ENCODE measurements at places on chromosomes 2 and 18.
A peak's percentile ranks its signal among the peaks of the same experiment; 100 is the strongest.

DNA sequence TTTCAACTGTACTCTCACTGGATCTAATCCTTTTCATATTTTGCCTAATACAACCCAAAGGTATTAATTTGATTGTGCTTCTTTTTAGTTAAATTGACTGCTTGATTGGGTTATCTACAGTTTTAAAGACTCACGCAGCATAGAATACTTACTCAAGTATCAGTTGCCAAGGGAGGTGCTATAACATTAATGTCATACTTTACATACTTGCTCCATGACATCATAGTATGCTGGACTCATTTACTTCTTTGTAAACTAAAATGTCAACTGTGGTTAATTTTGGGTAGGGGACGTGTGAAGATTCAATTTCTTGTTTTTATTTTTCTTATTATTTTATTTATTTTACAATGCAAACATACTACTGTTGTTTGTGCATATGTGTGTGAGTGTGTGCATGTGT is 716.2 kb upstream of the VRK2 start:
- DNase-seq: no peak

- no peak for DNase-seq
Observed at GRCh38 chr2:62412347-62412742, 93.7 kb downstream of the TMEM17 start.

DNA sequence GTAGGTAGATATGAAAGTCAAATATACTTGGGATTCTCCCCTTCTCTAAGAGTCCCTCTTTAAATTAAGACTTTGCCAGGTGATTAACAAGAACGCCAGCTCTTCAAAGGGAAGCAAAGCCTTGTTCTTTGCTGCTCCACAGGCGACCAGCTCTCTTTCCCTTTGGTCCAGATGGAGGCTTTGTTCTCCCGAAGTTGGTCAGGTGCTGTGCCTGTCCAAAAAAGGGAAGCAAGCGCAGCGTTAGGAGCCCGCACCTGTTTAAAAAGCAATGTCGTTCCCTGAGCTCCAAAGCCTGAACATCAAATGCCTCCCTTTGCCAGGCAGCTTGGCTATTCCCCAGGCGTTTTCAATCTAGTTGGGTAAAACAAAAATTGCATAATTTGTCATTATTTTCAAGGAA is 1913.1 kb upstream of the PIK3C3 start:
- DNase-seq: no peak

GRCh38 chr2:62447411-62447810 is 58.6 kb downstream of the TMEM17 start:
- DNase-seq: no peak

GRCh38 chr2:105789745-105790460 is 45.2 kb downstream of the NCK2 start:
- DNase-seq: peak; percentile 48

DNA sequence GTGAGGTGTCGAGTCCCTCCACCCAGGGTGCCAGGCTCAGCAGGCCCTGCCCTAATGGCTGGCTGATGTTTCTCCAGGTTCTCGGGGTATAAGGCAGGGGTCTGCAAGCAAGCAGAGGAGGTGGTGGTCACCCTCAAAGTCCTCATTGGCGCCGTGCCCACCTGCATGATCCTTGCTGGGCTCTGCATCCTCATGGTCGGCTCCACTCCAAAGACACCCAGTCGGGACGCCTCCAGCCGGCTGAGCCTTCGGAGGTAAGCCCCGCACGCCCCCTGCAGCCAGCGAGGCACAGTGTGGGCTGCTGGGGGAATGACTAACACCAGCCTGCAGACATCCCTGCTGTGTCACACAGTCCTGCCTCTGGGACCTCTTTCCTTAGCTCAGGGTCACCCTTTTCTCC is 14.1 kb downstream of the MFSD2B start:
- no peak for DNase-seq

- no peak for DNase-seq
Observed at GRCh38 chr2:29527947-29528346, 393.4 kb downstream of the ALK start.

GRCh38 chr2:27887830-27888229 is 2.4 kb downstream of the RBKS start:
- no peak for DNase-seq

DNA sequence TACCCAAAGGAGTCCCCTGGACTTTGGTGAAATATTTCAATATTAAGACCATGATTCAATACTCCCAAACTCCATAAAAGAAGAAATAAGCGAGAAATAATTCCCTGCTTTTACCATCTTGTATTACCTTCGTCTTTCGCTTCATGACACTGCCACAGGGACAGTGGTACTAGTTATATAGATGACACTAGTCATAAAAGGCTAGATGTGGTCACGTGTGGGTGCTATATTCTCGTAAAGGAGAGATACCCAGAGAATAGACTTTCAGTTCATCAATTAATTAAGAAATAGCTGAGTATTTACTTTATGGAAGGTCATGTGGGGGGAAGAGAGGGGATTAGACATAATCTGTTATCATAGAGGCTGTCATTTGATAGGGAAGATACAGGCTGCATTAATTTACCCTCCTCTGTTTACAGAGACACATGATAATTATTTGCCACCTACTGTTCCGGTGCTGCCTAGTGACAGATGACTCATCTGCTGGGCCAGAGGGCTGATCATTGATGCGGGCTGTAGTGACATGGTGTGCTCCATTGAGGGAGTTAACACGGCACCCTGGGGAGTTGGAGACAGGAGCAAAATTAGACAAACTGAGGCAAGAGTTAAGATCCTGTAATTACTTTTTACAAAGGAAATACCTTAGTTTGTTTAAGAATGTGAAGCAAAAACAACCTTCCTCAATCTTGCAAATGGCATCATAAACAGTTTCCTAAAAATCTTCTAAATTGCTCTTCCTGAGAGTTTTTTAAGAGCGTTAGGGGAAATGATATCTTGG is 78.2 kb upstream of the ITGB6 start:
- no peak for DNase-seq

- no peak for DNase-seq
Observed at GRCh38 chr18:70659036-70659925, 370.4 kb downstream of the SOCS6 start.

- no peak for DNase-seq
Observed at GRCh38 chr18:25166113-25166512, 185.9 kb downstream of the ZNF521 start.

GRCh38 chr2:177355874-177356273 is 36.7 kb upstream of the AGPS start:
- DNase-seq: no peak

DNA sequence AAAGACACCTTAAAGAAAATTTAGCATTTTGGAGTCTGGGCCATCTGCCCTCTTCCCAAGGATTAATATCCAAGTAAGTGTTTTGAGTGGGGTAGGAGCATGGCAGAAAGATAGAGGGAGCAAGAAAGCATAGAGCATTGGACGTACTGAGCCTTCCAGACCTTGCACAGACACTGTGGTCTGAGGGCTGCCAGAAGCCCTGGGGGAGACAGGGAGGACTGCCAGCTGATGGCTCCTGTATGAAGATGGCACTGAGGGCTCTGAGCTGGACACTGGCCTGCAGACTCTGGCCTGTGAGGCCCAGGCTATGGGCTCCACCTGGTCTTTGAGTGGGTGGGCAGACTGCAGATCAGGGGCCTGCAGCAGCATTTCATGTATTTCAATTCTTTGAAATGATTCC is 2.9 kb upstream of the PKDCC start:
- DNase-seq: no peak

DNA sequence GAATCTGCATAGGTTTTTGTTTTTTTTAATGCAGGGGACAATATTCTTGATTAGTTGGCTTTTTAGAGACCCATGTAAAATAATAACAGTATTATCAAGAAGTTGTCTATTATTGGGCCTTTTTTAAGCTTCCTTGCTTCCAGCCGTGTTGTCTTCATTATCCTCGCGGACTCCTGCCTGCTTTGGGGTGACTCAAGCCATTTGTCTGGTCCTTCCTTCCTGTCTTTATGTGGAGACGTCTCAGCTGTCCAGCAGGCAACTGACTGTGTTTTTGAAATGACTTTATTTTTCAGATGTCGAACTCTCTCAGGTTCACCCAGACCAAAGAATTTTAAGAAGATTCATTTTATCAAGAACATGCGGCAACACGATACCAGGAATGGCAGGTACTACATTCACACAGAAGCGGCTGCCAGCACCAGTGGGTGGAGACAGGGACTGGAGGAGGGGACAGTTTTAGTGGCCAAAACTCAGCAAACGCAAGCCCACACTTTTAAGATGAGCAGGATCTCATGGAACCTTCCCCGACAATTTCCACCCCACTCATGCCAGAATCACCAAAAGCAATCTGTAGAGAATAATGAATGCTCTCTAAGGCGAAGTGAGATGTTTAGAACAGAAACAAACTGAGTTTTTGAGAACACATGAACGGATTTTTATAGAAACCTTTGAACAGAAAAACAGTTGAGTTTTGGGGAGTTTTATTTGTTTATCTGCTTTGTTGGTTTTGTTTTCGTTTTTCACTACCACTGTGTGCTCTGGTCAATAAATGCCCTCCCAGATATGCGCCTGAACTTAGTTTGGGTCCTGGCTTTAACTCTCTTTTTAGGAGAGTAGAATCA is 59.1 kb downstream of the CABLES1 start:
- DNase-seq: no peak

DNA sequence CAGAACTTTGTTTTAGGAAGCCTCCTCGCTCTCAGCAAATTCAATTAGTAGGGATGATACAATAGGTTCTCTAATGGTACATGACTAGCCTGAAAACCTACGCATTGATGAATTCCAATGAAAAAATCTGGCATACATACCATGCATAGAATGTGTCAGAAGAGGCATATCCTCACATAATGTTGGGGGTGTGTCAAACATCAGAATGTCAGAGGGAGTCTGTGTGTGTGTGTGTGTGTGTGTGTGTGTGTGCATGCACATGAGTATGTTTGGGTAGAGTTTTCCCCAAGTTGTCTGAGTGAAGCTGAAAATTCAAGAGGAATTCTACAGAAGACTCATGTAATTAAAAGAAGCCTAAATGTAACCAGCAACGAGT is 78.5 kb downstream of the FIGN start:
- no peak for DNase-seq

DNA sequence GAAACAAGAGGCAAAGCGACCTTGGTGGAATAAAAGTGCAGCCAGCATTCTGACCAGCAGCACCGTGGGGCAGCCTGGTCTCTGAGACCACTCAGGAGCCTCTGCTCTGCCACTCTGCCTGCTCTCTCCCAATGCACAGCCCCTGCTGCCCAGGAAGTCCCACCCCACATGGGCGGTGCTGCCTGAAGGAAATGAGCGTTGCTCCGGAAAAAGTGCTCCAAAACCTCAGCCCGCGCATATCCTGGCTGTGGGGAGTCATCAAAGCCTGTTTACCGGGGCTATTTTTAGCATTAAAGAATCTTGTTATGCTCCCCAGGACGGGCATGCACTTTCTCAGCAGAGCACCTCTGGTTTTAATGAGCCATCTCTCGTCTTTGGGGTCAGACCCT is 54.5 kb downstream of the EPAS1 start:
- peak; percentile 76 for DNase-seq

DNA sequence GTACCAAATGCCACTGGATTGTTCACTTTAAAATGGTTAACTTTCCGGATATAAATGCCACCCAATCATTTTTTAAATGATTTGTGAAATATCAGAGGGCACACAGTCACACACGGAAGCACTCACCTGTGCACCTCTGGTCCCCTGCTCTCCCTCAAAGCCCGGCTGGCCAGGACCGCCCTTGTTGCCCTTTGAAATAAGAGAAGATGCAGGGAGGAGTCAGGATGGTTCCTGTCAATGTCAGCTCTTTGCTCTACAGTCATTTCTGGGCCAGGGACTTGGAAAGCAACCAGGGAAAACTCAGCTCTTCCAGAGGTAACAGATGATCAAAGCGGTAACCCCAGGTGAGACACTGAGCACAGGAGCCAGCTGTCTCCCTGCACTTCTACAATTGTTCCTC is 60.7 kb downstream of the COL6A3 start:
- no peak for DNase-seq

GRCh38 chr2:128801576-128801975 is 482.9 kb upstream of the HS6ST1 start:
- no peak for DNase-seq

DNA sequence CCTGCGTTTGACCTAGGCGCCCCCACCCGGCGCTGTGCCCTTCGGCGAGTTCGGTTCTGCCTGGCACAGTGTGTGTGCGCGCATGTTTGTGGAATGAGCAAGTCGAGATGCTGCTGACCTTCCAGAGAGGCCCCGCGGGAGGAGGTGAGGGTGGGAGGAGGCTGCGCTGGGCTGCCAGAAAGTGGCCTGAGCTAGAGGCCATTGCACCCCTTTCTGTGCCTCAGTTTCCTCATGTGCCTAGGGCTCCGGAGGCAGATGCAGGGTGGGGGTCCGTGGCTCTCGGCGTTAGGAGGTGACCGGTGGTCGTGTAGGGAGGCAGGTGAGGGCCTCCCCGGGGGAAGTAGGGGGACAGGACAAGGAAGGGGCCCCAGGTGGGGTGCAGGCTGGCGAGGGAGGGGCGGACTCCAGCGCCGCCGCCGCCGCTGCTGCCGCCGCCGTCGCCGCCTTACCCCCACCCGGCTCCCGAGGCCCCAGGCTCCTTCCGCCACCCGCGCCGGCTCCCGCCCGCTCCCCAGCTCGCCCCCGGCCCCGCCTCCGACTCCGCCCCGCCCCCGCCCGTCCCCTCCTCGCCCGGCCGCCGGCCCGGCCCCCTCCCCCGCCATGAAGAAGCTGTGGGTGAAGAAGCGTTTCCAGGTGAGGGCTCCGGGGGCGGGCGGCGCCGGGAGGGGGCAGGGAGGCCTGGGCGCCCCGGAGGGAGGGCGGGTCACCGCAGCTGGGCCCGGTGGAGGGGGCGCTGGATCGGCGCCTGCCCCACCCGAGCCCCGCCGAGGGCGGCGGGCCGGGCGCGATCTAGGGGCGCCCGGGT is 7.0 kb downstream of the SPEG start:
- DNase-seq: peak; percentile 45

GRCh38 chr2:144924827-144925226 is 404.9 kb upstream of the ZEB2 start:
- DNase-seq: no peak

DNA sequence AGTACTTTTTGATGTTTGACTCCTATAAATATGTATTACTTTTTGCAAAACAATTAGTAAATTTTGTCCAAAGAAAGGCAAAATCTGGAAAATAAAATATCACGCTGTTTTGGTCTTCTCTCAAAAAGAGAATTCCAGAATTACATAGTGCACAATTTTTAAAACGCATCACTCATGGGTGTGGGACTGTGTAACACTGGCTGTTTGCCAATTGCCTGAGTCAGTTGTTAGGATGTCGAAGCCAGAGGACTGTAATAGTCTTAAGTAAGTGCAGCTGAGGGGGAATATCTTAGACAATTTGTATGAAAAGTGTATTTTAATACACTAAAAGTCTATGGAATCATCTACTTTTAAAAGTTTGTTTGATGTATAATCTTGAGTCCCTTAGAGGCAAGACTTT is 24.1 kb upstream of the EPHA4 start:
- no peak for DNase-seq

All from stimulated activated CD4-positive, alpha-beta T cell treated with anti-CD3 and anti-CD28 coated beads, Interleukin-12 subunit alpha, Interleukin-12 subunit beta, amount 100 ng/mL, for 24 hours (primary cell).